ENCODE measurements at places on chromosomes 12 and 14.

- DNase-seq = no peak
Measured at GRCh38 chr14:100895411-100895810, 8.1 kb downstream of the RTL1 start.

- DNase-seq = peak; percentile 10
Measured at GRCh38 chr14:37668646-37669045, 73.2 kb downstream of the TTC6 start.

GRCh38 chr12:94952325-94952724 is 51.2 kb downstream of the NDUFA12 start:
- no peak for DNase-seq

GRCh38 chr12:107200394-107200793 is 107.0 kb upstream of the CRY1 start:
- peak; percentile 62 for DNase-seq

DNA sequence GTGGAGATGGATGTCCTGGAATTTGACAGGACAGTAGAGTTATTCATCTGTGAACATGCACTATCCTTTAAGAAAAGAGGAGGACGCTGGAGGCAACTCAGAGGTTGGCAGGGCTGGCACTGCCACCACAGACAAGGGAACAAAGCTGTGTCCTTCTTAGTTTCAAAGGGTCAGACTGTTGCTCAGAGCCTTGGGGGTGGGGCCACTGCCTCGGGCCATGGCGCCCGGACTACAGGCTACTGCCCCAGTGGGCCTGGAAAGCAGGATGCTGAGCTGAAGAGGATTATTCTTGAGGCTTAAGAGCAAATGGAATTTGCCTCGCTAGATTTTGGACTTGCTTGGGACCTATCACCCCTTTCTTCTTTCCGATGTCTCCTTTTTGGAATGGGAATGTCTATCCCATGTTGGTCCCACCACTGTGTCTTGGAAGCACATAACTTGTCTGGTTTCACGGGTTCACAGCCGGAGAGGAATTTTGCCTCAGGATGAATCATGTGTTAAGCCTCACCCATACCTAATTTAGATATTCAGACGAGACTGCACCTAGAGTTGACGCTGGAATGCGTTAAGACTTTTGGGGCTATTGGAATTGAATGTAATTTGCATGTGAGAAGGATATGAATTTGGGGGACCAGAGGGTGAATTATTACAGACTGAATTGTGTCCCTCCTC is 114.8 kb upstream of the RFLNA start:
- no peak for DNase-seq

DNA sequence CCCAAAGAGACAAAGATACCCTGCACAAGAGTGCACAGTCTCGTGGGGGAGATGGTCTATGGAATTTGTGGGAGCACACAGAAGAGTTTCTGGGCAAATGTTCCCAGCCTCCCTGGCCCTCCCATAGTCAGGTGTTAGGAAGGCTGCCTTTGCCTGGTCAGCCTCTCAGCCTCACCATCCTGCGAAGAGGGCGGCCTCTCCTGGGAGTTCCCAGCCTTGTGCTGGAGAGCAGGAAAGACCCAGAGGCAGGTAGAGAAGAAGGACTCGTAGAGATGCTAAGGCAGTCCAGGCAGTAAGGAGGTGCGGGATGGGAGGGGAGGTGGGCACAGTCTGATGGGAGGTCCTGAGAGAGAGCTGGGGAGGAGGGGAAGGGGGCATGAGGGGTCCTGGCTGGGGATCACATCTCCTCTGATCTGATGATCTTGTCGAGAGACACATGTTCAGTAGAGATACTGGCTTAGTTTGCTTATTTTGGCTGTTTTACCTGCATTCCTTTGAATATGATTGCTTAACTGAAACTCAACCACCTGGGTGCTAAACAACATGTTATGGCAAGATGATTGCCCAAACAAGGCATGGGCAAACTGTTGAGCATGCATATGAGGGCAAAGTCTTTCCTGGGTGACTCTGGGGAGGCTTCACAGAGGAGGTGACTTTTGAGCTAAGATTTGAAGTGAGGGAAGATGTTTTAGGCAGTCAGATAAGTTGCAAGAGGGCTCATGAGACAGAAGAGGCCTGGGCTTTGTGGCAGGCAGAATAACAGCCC is 10.5 kb downstream of the SERPINA6 start:
- DNase-seq = no peak

- DNase-seq = peak; percentile 44
Measured at GRCh38 chr12:27785882-27786570, 6.0 kb upstream of the MANSC4 start.

DNA sequence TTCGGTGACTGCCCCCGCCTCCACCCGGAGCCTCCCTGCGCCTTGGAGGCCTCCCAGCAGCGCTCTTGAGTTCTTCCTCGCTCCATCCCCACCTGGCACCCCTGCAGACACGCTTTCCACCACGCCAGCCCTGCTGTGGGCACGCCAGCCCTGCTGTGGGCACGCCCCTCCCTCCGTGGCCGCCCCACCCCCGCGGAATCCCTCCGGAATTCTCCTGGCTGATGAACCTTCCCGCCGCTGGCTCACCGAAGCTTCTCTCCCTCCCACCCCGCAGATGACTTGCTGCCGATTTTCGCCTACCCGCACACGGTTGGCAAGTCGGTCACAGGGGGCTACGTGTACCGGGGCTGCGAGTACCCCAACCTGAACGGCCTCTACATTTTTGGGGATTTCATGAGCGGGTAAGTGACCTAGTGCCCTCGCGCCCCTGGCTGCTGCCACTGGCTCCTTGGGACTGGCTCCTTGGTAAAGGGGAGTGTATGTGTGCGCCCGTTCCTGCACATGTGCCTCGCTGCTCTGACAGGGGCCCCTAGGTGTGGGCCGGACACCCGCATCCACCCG is 15.2 kb downstream of the HHIPL1 start:
- DNase-seq = no peak

DNA sequence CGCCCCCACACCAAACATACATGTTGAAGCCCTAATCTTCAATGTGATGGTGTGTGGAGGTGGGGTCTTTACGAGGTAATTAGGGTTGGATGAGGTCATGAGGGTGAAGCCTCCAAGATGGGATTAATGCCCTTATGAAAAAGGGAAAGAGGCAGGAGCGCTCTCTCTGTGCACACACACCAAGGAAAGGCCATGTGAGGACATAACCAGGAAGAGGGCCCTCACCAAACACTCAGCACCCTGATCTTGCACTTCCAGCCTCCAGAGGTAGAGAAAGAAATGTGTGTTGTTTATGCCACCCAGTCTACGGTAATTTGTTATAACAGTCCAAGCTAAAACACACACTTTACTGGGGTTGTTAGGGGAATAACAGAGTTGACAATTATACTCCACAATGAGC is 14.6 kb upstream of the PITPNM2 start:
- no peak for DNase-seq

- no peak for DNase-seq
Measured at GRCh38 chr12:109581334-109581691, 7.7 kb downstream of the MVK start.

DNA sequence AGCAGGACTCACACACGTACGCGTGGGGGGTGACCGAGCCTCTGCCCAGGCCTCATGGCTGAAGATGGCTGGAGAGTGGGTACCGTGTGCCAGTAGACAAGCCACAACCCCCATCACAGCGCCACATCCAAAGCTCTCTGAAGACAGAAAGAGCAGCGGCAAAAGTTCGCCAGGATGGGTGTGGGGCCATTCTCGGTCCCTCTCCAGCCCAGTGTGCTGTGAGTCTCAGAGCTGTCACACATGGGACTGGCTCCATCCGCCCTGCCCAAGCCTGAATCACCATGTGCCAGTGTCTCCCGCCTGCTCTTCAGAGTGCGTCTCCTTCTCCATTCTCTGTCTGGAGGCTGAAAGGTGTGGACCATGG is 5.7 kb downstream of the TMEM179 start:
- DNase-seq = no peak

GRCh38 chr12:106740818-106741217 is 33.7 kb upstream of the RIC8B start:
- no peak for DNase-seq

- DNase-seq = no peak
Measured at GRCh38 chr12:92457458-92458180, 245.2 kb upstream of the PLEKHG7 start.

DNA sequence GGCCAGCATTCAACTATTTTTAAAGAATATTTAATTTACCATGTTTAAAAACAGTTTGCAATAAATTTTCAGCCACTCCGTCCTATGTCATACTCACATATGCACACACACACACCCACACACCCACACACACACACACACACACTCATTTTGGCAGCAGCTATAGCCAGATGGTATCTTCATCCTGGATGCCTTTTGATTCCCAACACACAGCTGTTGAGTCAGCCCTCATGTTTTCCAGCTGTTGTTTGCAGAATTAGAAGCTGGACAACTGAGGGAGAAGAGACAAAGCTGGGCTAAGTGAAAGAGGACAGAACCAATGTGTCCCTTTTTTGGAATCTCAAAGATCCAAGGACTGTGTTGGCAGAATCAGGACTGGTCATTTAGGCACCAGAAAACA is 80.0 kb upstream of the EGLN3 start:
- peak; percentile 7 for DNase-seq

DNA sequence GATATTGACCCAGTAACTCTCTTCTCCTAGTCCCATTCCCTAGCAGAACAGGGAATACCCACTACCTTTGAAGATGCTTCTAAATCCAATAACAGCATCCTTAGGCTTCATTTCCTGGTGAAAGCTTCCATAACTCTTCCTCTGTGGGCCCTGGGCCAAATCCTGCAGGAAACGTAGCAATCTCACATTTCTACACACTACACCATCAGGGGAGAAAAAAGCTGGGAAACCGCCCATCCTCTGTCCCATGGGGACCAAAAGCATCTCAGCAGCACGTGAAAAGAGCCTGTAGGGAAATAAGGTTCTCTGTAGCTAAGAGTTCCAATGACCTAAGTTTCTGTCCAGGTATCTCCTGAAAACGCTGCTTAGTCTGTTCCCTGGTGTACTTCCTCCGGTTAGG is 340.2 kb downstream of the DPF3 start:
- no peak for DNase-seq

GRCh38 chr12:56995930-56996496 is 10.3 kb downstream of the ZBTB39 start:
- DNase-seq = no peak

DNA sequence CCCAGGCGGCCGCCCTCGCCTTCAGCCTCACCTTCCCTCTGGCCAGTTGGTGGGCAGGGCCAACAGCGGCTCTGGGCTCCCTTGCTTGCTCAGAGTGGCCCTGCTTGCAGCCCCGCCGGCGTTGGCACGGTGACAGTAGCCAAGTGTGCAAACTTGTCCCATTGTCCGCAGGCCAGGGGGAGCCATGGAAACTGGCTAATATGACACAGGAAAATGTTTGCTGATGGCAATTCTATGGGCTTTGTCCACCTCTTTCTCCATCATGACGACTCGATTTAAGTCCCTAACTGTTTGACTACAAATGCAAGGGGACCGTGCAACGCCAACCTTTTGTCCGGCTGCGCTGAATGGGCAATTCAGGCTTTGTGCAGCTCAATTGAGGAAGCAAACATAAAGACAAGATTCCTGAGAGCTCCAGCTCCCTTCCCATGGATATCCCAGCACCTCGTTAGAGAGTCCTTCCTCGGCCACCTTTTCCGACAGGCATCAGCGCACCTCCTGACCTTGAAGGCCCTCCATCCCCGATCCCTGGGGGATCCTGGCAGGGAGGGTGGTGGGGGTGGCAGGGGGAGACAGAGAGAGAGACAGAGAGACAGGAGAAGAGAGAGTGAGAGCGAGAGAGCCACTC is 785 bp upstream of the FAM181A start:
- no peak for DNase-seq

DNA sequence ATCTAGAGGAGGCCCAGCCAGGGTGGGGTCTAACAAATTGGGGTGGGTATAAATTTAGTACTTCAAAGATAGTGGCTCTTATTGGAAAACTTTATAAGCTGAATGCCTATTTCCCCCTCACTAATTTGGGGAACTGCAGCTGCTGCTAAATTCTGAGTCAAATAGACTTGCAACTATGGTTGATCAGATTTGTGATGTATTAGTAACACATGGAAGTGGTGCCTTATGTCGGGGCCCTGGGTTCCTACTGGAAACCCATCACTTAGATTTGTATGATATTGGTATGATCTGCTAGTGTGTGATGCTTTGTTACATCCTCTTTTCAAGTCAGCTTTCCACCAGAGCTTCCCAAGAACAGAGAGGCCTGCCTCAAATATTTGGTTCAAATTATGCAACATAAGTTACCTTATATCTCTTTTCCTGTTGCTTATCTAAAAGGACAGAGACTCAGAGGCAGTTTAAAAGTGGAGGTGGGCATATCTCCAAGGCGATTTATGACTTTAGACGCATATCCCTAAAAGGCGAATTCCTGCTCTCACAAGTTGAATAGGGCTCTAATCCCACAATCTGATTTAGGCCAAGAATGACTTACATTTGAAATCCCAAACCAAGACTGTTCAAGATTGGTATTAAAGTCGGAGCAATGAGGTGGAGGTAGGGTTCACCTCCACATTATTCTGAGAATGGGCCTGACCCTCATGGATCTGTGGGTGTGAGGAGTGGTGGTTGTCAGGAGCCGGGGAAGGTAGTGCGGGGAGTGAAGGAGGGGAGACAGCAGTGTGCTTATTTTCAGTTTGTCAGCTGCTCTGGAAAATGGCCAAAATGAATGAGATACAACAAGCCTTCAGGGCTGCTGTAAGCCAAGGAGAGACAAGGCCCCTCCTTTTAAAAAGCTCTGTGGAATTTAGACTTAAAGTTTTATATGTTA is 425.8 kb downstream of the RAD51B start:
- no peak for DNase-seq

DNA sequence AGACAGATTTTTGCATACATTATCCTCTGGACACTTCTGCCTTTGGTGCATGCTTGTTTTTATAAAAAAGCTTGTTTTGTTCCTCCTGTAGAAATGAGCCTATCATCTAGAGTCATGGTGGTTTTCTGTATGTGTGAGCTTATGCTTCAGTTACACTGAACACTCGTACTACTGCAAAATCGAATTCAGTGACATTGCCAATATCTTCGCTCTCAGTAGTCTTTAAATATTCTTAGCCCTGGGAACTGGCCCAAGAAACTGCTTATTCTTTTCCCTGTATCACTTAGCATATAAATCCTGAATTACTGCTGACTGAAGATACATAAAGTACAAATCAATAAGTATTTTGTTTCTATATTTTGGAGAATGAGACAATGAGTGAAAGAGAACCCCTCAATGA is 70.5 kb downstream of the RGS6 start:
- DNase-seq = no peak

GRCh38 chr14:75822522-75823141 is 159.2 kb downstream of the TGFB3 start:
- peak; percentile 46 for DNase-seq

- DNase-seq = no peak
Measured at GRCh38 chr14:87940382-87940781, 52.6 kb downstream of the GALC start.

DNA sequence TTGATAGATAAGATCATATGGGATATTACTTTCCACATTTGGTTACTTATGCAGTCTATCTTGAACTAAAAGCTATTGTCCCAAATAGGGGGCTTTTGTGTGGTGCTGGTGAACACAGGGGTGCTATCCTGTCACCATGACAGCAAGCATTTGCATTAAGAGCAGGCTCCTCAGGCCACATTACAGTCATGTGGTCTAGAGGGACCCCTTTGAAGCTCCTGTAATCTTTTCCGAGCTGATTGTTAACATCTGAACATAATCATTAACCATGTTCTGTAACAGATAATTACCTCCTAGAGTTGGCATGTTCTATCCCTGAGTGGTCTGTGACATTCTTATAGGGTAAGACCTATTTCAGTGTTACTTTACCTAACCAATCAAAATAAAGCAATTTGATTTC is 178.8 kb downstream of the KTN1 start:
- DNase-seq = no peak

GRCh38 chr12:66176105-66176900 is 6.5 kb upstream of the TMBIM4 start:
- DNase-seq = no peak
